ENCODE measurements at places on chromosomes 5 and 9. TPM values are rescaled to one million over a fixed set of nuclear protein-coding genes. Genes with fewer than 3 reads are reported as not detected.

DNA sequence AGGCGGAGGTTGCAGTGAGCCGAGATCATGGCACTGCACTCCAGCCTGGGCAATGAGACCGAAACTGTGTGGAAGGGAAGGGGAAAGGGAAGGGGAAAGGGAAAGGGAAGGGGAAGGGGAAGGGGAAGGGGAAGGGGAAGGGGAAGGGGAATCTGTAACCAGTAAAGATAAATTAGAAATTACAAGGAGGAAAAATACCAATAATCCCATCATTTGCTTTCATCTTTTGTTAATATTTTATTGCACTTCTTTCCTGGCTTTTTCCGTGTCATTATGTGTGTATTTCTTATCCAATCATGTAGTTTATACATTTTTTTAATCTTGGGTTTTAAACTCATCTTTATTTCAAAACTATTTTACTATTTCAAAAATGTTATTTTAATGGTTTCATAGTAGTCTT is 29.6 kb upstream of the MRPS30 start:
- no peak for DNase-seq

- no peak for DNase-seq
These were observed 122.0 kb downstream of the PPP2R2B start for GRCh38 chr5:146756546-146756945.

DNA sequence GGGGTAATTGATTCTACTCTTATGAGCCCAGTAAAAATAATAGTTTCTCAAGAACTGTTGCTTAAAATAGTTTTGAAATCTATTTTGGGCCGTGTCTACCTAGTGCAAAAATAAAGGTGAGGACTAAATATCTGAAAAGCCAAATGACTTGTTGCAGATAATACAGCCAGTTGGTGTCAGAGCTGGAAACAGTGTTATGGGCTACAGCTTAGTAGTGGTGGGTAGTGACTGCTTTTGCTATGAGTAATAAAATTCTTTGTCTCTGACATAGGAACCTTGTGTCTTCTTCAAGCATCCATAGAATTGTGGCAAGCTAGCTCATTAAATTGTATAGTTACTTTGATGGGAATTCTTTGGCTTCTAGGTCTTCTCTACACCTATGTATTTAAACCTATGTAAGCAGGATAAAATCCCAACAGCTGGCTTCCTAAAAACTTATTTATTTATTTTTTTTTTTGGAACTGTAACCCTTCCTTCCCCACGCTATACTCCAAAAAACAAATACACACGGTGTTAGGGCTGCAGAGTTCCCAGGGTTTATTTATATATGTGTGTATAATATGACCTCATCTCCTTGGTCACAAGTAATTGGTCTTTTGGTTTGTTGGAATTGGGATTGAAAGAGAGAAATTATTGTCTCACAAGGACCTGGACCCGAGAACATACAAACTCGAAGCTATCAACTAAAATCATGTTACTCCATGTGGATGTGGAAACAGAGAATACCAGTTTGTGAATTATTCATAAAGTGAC is 138.0 kb downstream of the NUDT12 start:
- DNase-seq: no peak

DNA sequence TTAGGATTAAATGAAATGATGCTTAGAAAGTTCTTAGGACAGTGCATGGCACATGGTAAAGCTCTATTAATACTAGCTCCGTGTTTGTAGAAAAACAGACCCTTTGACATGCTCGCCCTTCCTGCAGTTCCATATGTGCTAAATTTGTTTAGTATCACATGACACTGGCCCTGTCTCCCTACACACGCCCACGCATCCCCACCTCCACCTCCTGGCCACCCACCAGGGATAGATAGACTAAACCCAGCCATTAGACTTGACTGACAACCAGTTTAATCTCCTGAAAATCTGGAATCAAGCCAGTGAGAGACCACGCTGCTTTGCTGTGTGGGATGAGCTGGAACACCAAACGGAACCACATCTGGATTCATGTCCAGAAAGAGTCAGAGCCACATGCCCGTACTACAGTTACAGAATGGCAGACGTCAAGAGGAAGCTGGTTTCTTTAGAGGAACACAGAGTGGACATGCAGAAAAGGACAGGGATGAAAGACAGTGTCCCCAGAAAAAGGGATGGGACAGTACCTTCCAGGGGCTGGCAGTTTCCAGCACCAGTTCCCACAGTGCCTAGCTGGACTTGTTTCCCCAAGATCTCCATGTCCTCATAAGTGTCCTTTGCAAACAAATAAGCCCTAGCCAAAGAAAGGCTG is 186.1 kb downstream of the PDZD2 start:
- DNase-seq: no peak

SYNPO gene
- 0.01 TPM for polyA plus RNA-seq

SPINK13 gene
- polyA plus RNA-seq: not detected

PCDHGA4 gene
- polyA plus RNA-seq: 0.09 TPM
